ENCODE measurements at places on chromosomes 12 and 14.
A peak's percentile ranks its signal among the peaks of the same experiment; 100 is the strongest.

DNA sequence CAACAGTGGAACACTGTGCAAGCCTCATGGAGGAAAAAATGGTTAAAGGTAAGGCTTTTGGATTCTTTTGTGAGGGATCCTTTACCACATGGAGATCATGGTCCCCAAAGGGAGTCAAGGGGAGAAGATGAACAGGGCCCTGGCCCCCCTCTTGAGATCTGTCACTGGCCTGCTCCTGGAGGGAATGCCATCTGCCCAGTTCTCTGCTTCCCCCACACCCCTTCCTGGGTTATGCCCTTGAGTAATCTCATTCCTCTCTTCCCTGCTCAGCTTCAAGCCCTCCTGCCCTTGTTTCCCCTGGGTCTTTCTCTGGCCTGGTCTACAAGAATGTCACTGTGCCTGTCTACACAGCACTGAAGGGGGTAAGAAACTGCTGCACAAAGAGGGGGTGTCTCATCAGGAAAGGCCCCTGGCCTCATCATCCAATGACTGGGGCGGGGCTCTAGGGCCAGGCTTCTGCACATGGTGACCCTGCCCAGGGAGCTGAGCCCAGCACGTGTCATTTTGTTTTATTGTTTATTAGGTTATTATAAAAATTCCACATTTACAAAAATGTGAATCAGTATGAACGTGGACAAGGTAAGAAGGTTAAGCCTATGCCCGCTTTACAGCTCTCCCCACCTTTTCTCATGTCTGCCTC lies 30.3 kb downstream of the PIGH start:
- no peaks in the 10 kb centered on the region for H3K36me3 ChIP-seq
- no peak for DNase-seq
- no peaks in the 10 kb centered on the region for H3K4me1 ChIP-seq
- H3K4me3 ChIP-seq = no peak overlapping the region
- H3K27ac ChIP-seq = no peak overlapping the region
- H3K27me3 ChIP-seq = no peaks in the 10 kb centered on the region

- DNase-seq = no peak
- no peak overlapping the region for H3K27ac ChIP-seq
- no peak overlapping the region for H3K4me3 ChIP-seq
- H3K27me3 ChIP-seq = no peaks in the 10 kb centered on the region
Measured at GRCh38 chr14:98195256-98195655, 1076.7 kb downstream of the BCL11B start.

GRCh38 chr12:50507930-50508329 lies 3.1 kb downstream of the DIP2B start:
- H3K4me1 ChIP-seq = no peaks in the 10 kb centered on the region
- no peak for DNase-seq
- no peak overlapping the region for H3K27ac ChIP-seq
- H3K36me3 ChIP-seq = no peaks in the 10 kb centered on the region
- no peak overlapping the region for H3K4me3 ChIP-seq
- no peaks in the 10 kb centered on the region for H3K27me3 ChIP-seq

- no peak overlapping the region for H3K27ac ChIP-seq
- no peaks in the 10 kb centered on the region for H3K27me3 ChIP-seq
- peak; percentile 55 for DNase-seq
- no peaks in the 10 kb centered on the region for H3K4me1 ChIP-seq
Measured at GRCh38 chr12:111753144-111753881, 13.4 kb upstream of the ALDH2 start.

DNA sequence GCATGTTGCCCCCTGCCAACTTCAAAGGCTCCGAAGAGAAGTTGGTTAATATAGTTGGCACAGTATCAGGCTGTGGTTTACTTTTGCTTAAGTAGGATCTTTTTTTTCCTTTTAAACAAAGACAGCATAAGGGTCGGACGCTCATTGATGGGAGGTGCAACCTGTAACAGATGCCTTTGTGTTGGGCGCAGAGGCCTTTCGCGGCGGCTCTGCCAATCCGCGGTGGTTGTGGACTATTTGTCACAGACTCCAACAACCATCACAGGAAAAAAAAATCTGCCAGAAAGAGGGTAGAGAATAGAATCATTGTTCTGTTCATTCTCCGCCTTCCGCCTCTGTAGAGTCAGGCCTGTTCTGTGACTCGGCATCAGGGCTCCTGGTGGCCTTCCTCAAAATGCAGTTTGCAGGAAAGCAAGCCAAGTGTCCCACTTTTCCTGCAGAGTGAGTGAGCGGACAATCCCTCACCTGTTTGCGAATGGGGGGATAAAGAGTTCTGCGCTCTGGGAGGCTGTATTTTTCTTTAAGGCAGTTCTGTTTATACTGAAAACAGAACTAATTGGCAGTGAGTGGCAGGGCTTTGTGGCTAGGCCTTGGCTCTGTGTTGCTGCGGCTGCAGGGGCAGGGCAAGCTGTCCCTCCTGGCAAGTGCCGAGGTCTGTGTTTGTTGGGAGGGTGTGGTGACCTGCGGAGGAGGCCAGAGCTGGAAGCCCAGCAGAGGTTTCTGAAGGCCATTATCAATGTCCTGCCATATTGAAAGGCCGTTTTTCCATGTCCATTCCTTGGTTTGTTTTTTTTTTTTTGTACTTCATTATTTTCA lies 83.0 kb upstream of the PIWIL1 start:
- no peak for DNase-seq
- no peak overlapping the region for H3K4me3 ChIP-seq
- no peak overlapping the region for H3K27ac ChIP-seq
- no peaks in the 10 kb centered on the region for H3K36me3 ChIP-seq
- H3K4me1 ChIP-seq = no peaks in the 10 kb centered on the region

GRCh38 chr14:34722723-34723545 lies 8.5 kb upstream of the CFL2 start:
- no peak overlapping the region for H3K4me3 ChIP-seq
- DNase-seq = peak; percentile 22
- no peaks in the 10 kb centered on the region for H3K4me1 ChIP-seq
- no peak overlapping the region for H3K27ac ChIP-seq

- H3K4me1 ChIP-seq = no peaks in the 10 kb centered on the region
- H3K4me3 ChIP-seq = no peak overlapping the region
- no peak overlapping the region for H3K27ac ChIP-seq
- DNase-seq = no peak
Measured at GRCh38 chr12:116293687-116294453, 16.4 kb upstream of the MED13L start.

DNA sequence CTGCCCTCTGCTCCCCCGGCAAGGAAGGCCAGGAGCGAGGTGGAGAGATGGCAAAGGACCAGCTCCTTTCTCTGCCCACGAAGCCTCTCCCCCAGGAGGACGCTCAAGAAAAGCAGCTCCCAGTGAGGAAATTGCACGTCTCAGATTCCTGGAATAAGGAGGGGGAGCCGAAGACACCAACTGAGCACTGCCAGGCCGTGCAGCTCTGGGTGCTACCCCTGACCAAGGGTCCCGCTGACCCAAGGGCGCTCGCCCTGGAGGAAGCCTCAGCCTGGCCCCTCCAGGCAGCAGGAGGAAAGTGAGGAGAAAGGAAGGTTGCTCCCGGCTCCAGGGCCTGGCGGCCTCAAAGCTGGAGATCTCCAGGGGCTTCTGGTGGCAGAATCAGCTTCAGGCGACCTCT lies 174.1 kb upstream of the SFSWAP start:
- H3K27ac ChIP-seq = no peak overlapping the region
- H3K36me3 ChIP-seq = no peaks in the 10 kb centered on the region
- H3K4me3 ChIP-seq = no peak overlapping the region
- no peaks in the 10 kb centered on the region for H3K27me3 ChIP-seq
- H3K4me1 ChIP-seq = no peaks in the 10 kb centered on the region
- no peak for DNase-seq

DNA sequence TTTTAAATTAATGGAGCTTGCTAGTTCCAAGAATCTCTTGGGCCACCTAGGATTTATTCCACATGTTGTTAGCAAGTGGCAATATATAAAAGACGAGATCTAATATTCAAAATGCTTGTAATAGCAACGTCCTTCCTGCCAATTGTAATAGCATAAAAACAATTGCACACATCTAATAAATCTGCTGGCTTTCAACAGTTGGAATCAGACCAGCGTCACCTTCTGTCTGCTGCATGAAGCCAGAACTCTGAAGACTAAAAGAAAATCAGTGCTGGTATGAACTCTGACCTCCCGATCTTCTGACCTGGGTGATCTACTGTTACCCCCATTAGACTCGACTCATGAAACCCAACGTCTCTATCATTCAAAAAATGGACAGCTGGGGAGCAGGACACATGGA lies 100.6 kb downstream of the DIO2 start:
- no peaks in the 10 kb centered on the region for H3K4me1 ChIP-seq
- no peak for DNase-seq
- H3K27me3 ChIP-seq = no peaks in the 10 kb centered on the region
- H3K36me3 ChIP-seq = no peaks in the 10 kb centered on the region

DNA sequence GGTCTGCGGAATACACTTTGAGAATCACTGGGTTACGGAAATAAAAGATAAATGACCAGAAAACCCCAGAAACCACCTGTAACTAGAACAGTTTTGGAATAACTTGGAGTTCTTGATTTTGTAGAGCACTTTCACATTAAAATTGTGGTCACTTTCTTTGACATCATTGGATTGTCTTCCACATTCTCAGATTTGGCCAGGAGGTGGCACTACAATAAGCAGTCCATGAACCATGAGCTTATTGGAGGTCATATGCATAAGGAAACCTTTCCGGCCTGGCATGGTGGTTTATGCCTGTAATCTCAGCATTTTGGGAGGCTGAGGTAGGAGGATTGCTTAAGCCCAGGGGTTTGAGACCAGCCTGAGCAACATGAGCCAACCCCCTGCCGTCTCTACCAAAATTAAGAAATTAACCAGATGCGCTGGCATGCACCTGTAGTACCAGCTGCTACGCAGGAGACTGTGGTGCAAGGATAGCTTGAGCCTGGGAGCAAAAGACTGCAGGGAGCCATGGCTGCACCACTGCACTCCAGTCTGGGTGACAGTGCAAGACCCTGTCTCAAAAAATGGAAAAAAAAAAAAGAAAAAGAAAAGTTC lies 107.7 kb upstream of the CAND1 start:
- H3K36me3 ChIP-seq = no peaks in the 10 kb centered on the region
- no peak overlapping the region for H3K4me3 ChIP-seq
- H3K4me1 ChIP-seq = no peaks in the 10 kb centered on the region

DNA sequence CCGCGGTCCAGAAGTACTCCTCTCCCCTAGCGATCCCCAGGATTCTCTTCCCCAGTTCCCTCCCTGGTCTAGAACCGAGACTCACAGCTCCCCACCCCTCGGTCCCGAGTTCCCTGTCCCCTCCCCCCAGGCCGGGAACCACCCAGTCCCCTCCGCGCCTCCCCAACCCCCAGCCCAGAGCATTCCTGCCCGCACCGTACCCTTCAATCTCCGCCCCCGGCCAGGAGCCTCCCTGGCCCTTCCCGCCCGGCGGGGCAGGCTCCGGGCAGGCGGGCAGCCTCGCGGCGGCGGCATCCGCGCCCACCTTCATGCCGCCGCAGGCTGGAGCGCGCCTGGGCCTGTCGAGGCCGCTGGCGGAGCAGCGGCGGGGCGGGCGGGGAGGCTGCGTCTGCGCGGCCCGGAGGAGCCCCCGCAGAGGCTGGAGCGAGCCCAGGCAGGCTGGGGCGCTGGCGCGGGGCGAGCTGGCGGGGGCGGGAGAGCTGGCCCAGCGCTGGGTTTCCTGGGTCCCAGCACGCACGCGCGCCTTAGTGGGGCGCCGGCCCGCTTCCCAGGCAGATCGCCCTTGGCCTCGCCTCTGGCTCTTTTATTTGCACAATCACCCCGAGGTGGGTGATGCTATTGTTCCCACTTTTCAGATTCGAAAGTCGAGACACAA lies 22.2 kb upstream of the GPR132 start:
- no peak overlapping the region for H3K27ac ChIP-seq
- no peaks in the 10 kb centered on the region for H3K36me3 ChIP-seq
- no peak for DNase-seq

DNA sequence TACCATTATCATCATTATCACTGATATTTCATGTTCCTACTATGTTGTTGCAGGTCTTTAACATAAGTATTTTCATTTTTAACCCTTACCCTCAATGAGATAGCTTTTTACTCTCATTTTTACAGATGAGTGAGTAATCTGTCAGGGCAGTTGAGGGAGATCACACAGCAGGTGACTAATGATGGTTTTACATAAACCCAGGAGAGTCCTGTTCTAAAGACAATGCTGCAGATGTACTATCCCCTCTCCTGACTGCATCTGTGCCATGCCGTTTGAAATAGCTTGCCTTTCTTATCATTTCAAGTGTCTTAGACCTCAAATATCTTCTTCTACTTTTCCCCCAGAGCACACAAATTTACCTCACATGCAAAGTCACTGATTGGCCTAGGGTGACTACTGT lies 1552.1 kb upstream of the SEL1L start:
- no peak for DNase-seq
- no peak overlapping the region for H3K4me3 ChIP-seq
- H3K27me3 ChIP-seq = no peaks in the 10 kb centered on the region
- no peak overlapping the region for H3K27ac ChIP-seq
- no peaks in the 10 kb centered on the region for H3K4me1 ChIP-seq
- H3K36me3 ChIP-seq = no peaks in the 10 kb centered on the region

GRCh38 chr12:1886396-1887008 lies 31.9 kb downstream of the CACNA2D4 start:
- no peaks in the 10 kb centered on the region for H3K4me1 ChIP-seq
- H3K27ac ChIP-seq = no peak overlapping the region
- no peaks in the 10 kb centered on the region for H3K36me3 ChIP-seq
- no peak overlapping the region for H3K4me3 ChIP-seq

DNA sequence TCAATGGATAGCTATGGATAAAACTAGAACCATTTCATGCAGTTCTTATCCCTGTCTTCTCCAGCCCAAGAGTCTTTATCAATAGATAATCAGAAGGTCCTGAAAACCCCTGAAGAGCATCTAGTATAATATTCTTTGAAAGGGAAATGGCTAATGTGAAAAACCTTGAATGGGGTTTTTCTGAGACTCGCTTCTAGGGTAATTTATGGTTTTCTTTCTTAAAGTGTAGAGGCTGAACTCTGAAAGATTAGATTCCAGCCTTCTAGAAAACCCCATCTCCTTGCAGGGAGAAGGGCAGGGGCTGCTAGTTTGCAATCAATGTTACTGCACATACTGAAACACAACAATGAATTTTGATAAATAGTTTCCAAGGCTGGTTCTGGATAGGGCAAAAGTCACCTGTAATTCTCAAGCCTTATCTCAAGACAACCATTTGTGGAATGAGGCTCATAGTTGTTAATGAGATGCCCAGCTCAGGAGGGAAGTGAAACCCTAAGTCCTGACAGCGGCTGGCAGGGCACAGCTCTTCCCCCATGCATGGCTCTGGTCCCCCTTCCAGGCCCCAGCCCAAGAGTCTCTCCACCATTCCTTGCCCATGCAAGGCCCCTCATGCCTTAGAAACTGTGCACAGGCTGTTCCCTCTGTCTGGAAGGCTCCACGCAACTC lies 33.7 kb upstream of the PYGL start:
- H3K36me3 ChIP-seq = no peaks in the 10 kb centered on the region
- H3K27me3 ChIP-seq = no peaks in the 10 kb centered on the region
- H3K27ac ChIP-seq = no peak overlapping the region
- H3K4me1 ChIP-seq = peaks cover 1% of the 10 kb centered on the region

All from iPS DF 6.9 (cell line).